ENCODE measurements at places on chromosomes 6 and 20. TPM values are rescaled to one million over a fixed set of nuclear protein-coding genes. Genes with fewer than 3 reads are reported as not detected.

- no peak for DNase-seq
Measured at GRCh38 chr6:56689114-56689513, 46.4 kb upstream of the DST start.

DNA sequence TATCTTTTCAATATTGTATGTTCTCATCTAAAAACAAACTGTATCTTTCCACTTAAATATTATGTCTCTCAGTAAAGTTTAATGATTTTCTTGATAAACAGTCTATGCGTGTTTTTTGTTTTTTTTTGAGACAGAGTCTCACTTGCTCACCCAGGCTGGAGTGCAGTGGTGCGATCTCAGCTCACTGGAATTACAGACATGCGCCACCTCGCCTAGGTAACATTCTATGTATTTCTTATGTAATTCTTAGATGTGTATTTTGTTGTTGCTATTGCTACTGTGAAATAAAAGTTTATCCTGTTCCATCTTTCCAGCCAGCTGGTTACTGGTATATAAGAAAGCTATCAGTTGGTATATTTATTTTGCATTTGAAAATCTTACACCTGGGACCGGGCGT lies 29.4 kb downstream of the ABHD12 start:
- no peak for DNase-seq

DNA sequence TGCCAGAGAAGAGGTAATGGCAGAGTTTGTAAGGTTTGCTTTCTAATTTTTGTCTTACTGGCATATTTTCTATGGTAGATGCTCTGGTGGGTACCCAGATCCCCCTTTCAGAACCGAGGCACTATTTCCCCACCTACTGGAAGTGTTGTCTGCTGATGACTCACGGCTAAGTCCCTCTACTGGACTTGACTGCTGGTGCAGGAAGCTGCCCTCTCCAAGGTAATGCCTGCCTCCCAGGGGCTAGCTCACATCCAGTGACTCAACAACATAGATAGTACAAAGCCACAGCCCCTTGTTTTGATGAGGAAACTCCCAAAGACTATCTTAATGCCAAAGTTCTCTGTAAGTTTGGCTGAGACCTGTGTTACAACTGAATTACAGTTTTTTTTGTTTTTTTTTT lies 285.4 kb upstream of the FLRT3 start:
- DNase-seq: no peak

DNA sequence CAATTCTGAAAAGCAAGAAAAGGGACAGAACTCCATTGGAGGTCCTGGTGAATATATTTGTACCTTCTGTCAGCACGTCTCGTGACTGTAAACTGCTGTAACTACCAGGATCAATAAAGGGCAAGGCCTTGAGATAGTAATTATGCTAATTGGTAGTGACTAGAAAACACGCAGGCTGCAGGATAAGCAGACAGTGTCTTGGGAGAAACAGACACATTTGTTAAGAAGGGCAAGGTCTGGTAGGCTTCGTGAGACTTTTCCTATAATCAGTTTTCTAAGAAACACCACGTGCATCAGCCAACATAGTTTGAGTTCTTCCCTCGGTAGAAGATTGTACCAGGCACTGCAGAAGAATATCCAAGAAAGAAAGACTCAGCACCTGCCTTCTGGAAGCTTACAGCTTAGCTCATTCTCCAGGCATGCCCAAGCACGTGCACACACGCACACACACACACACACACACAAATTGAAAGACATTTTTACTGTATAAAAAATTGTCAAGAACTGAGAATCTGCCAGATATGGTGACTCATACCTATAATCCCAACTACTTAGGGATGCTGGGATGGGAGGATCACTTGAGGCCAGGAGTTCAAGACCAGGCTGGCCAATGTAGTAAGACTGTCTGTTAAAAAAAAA lies 167.0 kb upstream of the SASH1 start:
- DNase-seq: no peak

DNA sequence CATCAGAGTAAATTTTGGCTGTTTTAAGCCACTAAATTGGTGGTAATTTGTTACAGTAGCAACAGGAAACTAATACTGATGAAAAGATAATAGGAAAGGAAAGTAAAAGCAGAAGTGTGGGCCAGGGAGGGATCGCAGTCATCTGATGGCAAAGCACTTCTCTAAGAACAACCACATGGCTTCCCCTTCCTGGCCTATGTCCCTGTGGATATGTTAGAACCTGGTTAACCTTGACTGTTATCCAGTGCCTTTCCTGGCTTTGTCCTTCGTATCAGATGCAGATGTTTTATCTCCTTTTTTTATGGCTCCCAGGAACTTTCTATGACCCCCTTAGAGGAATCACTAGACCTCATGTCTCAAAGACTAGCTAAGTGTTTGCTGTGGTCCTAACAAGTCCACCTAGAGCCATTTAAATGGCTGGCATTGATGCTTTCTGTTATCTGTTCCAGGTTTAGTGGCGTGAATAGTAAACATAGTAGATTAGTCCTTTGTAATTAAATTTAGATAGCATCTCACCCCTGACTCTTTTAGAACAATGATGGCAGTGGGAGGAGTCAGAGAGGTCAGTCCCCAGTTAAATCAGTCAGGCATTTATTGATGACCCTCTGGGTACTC lies 79.2 kb upstream of the PHACTR2 start:
- DNase-seq: no peak

DNA sequence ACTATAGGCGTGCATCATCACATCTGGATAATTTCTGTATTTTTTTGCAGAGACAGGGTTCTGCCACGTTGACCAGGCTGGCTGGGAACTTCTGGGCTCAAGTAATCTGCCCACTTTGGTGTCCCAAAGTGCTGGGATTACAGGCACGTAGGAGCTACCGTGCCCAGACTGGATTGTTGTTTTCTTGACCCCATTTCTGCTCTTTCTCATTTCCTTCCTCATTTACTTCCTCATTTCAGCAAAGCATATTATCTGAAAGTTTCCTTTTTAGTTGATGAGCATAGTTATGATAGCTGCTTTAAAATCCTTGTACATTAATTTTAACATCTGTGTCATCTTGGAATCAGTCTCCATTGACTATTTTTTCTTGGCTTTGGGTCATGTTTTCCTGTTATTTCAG lies 301.0 kb upstream of the RUNX2 start:
- no peak for DNase-seq

DNA sequence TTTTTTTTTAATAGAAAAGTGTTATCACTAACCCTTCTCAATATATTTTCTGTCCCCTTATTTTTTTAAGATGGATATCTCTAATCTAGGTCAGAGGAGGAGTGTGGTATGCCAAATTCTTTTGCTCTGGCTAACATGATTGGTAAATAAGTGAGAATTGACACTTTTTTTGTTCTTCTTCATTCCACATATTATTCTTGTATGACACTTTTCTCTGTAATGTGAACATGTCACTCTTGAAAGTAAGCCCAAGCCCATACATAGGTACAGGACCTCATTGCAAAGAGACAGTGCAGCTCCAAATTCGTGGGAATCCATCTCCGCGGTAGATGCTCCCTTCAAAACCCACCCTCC lies 142.5 kb upstream of the TCF21 start:
- no peak for DNase-seq

DNA sequence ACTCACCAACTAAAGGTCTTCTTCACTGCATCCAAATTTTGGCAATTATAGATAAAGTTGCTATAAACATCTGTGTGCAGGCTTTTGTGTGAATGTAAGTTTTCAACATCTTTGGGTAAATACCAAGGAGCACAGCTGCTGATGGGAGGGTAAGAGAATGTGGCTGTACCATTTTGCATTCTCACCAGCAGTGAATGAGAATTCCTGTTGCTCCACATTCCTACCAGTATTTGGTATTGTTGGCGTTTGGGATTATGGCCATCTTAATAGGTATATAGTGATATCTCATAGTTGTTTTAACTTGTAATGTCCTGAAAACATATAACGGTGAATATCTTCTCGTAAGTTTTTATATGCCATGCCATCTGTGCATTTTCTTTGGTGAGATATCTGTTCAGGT lies 69.3 kb downstream of the ILRUN start:
- DNase-seq: no peak

The ZSCAN23 gene
- 7.9 TPM for polyA plus RNA-seq

The FKBP1C gene
- polyA plus RNA-seq: 3.7 TPM

The RIMS4 gene
- polyA plus RNA-seq: 6.5 TPM

The ANGPT4 gene
- not detected for polyA plus RNA-seq

Measured in muscle of arm (tissue), 14 donors.